Glutamatergic neuron (in vitro differentiated cells): ENCODE measurements at places on chromosomes 6 and 20. TPM values are rescaled to one million over a fixed set of nuclear protein-coding genes. Genes with fewer than 3 reads are reported as not detected.

The ANKEF1 gene
- total RNA-seq = 4.3 TPM

- peaks cover 15% of the 10 kb centered on the region for H3K4me1 ChIP-seq
- H3K27me3 ChIP-seq = peaks cover 12% of the 10 kb centered on the region
Measured at GRCh38 chr6:106790149-106790770, 160.9 kb downstream of the QRSL1 start.

The SLC4A11 gene
- total RNA-seq = 27.2 TPM

DNA sequence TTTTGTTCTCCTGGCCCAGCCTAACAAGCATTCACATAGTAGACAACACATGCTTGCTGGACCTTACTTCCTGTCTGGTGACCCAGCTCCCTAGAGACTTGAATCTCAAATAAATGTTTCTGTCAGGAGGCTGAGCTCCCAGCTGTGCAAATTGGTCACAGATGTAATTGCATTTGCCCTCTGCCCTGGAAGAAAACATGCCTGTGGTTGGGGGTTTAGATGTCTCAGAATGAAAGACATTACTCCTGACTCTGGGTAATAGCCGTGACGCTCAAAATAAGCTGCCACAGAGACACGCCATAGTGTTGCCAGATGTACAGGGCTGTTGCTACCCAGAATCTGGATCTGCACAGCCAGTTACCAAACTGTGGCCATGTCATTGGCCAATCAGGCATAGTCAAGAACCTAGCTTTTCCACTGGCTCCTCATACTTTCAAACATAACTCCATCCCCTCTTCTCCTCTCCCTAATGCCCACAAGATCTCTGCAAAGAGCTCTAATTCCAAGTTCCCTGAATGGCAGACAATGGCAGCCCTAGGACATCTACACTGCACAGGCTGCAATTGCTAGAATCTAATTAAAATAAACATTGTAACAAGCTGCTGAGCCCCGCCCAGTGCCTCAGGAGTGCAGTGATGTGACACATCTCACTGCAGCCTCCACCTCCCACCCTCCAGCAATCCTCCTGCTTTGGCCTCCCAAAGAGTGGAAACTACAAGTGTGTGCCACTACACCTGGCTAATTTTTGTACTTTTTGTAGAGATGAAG is 32.8 kb upstream of the GMPR start:
- DNase-seq = peak; percentile 32
- H3K27ac ChIP-seq = peak overlapping the region; percentile 88
- H3K36me3 ChIP-seq = no peaks in the 10 kb centered on the region
- peak overlapping the region; percentile 21 for H3K4me3 ChIP-seq
- peaks cover 27% of the 10 kb centered on the region for H3K4me1 ChIP-seq

The GSTA2 gene
- total RNA-seq = not detected

DNA sequence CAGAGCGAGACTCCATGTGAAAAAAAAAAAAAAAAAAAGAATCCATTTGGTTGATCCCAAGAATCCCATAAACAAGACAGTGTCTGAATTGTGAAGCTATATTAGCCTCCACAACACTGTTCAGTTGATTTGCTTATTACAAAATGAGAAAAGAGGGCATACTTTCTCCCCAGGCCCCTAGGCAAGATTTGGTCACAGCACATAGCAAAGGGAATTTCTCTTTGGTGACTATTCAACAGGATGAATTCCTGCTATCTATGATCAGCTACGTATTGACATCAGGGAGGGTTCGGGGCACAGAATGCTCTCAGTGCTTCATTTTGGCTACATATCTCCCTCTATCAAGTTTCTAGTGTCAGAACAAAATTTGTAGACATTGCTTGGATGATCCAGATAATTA is 20.2 kb upstream of the SLC22A3 start:
- no peaks in the 10 kb centered on the region for H3K4me1 ChIP-seq
- DNase-seq = no peak
- no peak overlapping the region for H3K27ac ChIP-seq

GRCh38 chr20:63228806-63229205 is 6.9 kb upstream of the BIRC7 start:
- no peak for DNase-seq
- H3K36me3 ChIP-seq = no peaks in the 10 kb centered on the region
- peaks cover 6% of the 10 kb centered on the region for H3K27me3 ChIP-seq
- H3K4me1 ChIP-seq = peaks cover 23% of the 10 kb centered on the region
- no peak overlapping the region for H3K4me3 ChIP-seq

- peaks cover 49% of the 10 kb centered on the region for H3K27me3 ChIP-seq
- no peaks in the 10 kb centered on the region for H3K4me1 ChIP-seq
- H3K27ac ChIP-seq = no peak overlapping the region
- no peak overlapping the region for H3K4me3 ChIP-seq
- DNase-seq = no peak
Measured at GRCh38 chr6:28766426-28766825, 157.4 kb downstream of the TRIM27 start.

DNA sequence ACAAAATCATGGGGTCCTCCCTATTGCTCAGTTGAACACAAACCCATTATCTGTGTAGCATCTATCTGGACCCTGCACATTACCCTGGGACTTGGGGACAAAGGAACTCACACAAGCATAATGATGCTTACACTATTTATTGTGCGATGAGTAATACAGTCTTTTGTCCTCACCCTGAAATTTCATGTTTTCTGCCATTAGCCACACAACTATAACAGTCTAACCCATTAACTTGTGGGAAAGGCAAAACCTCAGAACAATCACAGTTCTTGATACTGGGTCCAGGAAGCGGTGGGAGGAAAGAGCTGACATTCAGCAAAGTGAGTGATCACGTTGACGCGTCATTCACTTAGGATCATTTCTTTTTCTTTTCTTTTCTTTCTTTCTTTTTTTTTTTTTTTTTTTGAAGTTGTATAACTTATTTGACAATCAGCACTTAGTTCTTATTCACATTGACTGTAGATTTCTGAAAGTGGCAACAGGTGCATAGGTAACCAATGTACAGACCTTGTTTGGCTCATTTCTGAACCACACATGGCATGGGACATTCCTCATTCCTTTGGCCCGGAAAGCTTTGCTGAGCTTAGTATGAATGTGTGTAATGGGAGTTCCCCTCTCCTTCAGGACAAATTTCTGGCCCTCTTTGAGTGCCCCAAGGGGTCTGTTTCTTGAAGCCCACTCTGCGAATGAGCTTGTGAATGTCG is 94.8 kb upstream of the CNKSR3 start:
- no peak for DNase-seq
- no peak overlapping the region for H3K4me3 ChIP-seq
- H3K4me1 ChIP-seq = no peaks in the 10 kb centered on the region
- no peaks in the 10 kb centered on the region for H3K27me3 ChIP-seq

DNA sequence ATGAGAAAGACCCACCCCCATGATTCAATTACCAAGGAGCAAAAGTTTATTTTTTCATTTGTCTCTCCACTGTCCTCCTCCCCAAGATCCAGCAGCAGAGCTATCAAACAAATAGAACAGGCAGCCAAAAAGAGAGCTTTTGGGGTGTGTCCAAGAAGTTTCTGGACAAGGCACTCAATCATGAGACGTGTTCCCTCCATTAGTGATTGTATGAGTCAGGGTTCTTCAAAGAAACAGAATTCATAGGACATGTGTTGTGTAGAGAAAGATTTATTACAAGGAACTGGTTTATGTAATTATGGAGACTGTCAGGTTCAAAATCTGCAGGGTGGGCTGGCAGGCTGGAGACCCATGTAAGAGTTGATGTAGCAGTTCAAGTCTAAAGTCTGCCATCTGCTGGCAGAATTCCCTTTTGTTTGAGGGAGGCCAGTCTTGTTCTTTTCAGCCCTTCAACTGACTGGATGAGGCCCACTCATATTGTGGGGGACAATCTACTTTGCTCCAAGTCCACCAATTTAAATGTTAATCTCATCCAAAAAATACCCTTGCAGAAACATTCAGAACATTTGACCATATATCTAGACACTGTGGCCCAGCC is 248.1 kb upstream of the OPRM1 start:
- no peak overlapping the region for H3K27ac ChIP-seq
- H3K27me3 ChIP-seq = peaks cover 2% of the 10 kb centered on the region
- H3K4me1 ChIP-seq = no peaks in the 10 kb centered on the region
- DNase-seq = no peak
- no peaks in the 10 kb centered on the region for H3K36me3 ChIP-seq

DNA sequence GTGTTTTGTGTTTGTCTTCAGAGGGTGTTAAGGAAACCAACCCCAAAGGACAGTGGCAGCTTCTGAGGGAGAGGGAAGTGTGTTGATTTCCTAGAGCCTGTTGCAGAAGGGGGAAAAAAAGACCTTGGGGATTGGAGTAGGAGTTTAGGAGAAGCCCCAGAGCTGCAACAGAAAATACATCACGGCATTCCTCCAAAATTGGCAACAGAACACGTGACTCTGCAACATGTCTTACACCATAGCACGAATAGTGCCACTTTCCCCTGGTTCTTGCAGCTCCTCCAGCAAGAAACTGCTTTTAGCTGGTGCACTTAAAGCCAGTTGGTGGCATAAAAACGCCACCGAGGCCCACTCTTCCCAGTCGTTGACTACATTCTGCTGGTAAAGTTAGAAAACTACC is 473.0 kb downstream of the CD83 start:
- H3K27ac ChIP-seq = no peak overlapping the region
- H3K4me3 ChIP-seq = no peak overlapping the region
- no peak for DNase-seq
- no peaks in the 10 kb centered on the region for H3K36me3 ChIP-seq
- H3K27me3 ChIP-seq = peaks cover 2% of the 10 kb centered on the region

- no peak overlapping the region for H3K4me3 ChIP-seq
- DNase-seq = no peak
- no peak overlapping the region for H3K27ac ChIP-seq
- H3K27me3 ChIP-seq = peaks cover 2% of the 10 kb centered on the region
- no peaks in the 10 kb centered on the region for H3K4me1 ChIP-seq
Measured at GRCh38 chr20:40317156-40317790, 371.8 kb downstream of the MAFB start.

DNA sequence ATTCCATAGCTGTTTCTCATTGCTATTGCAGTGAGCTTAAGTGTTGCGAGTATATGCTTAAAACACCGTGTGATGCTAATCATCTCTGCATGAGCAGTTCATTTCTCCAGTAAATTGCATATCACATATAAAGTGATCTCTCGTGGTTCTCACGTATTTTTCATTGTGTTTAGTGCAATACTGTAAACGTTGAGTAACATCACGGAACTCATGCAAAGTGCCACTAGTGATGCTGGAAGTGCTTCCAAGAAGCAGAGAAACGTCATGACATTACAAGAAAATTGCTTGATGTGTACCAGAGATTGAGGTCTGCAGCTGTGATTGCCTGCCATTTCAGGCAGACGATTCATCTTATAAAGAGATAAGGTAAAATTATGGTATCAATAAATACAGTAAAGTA is 830.4 kb downstream of the GRIK2 start:
- H3K4me3 ChIP-seq = no peak overlapping the region
- no peak overlapping the region for H3K27ac ChIP-seq
- no peak for DNase-seq
- no peaks in the 10 kb centered on the region for H3K27me3 ChIP-seq
- H3K4me1 ChIP-seq = no peaks in the 10 kb centered on the region
- H3K36me3 ChIP-seq = no peaks in the 10 kb centered on the region

The PLG gene
- total RNA-seq = not detected

The BCAS1 gene
- total RNA-seq = 0.32 TPM

- H3K36me3 ChIP-seq = peaks cover 12% of the 10 kb centered on the region
- H3K27me3 ChIP-seq = no peaks in the 10 kb centered on the region
- H3K27ac ChIP-seq = no peak overlapping the region
- DNase-seq = no peak
Measured at GRCh38 chr6:113120582-113121285, 736.4 kb upstream of the MARCKS start.

DNA sequence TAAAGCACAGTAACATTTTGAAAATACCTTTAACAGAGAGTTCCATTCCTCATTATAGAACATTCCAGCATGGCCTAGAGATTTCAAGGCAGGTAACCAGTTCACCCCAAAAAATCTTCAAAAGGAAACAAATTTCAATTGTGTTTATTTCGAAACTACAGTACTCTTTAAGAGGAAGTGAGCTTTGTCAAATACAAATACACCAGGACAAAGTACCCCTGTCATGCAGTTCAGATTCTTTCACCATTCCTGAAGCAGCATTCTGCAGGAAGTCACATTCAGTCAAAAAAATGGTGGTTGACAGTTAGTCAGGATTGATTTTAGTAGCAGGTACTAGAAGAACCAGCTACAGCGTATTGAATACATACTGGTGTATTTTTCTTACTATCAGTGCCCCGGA is 89.6 kb upstream of the RIN2 start:
- H3K4me3 ChIP-seq = no peak overlapping the region
- no peaks in the 10 kb centered on the region for H3K4me1 ChIP-seq
- no peak for DNase-seq
- no peak overlapping the region for H3K27ac ChIP-seq
- H3K36me3 ChIP-seq = peaks cover 15% of the 10 kb centered on the region

GRCh38 chr20:3804254-3804751 is 8.2 kb downstream of the CDC25B start:
- H3K4me3 ChIP-seq = no peak overlapping the region
- H3K4me1 ChIP-seq = peaks cover 51% of the 10 kb centered on the region
- H3K36me3 ChIP-seq = peaks cover 7% of the 10 kb centered on the region
- no peak for DNase-seq
- no peak overlapping the region for H3K27ac ChIP-seq
- peaks cover 15% of the 10 kb centered on the region for H3K27me3 ChIP-seq

DNA sequence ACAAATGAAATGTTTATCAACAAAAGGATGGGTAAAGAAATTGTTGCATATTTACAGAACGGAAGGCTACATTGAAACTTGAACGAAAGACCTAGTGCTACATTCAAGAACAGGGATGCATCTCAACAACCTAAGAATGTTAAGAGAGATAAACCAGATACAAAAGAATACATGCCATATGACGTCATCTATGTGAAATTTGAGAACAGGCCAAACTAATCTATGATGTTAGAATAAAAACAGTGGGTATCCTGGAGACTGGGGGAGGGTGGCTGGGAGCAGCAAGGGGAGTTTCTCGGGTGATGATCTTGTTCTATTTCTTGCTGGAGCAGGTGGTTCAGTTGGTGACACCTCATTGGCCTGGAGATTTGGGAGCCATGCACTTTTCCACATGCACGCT is 81.5 kb downstream of the SULF2 start:
- no peak overlapping the region for H3K27ac ChIP-seq
- H3K4me1 ChIP-seq = peaks cover 10% of the 10 kb centered on the region
- peaks cover 17% of the 10 kb centered on the region for H3K36me3 ChIP-seq
- DNase-seq = no peak
- H3K27me3 ChIP-seq = peaks cover 4% of the 10 kb centered on the region

DNA sequence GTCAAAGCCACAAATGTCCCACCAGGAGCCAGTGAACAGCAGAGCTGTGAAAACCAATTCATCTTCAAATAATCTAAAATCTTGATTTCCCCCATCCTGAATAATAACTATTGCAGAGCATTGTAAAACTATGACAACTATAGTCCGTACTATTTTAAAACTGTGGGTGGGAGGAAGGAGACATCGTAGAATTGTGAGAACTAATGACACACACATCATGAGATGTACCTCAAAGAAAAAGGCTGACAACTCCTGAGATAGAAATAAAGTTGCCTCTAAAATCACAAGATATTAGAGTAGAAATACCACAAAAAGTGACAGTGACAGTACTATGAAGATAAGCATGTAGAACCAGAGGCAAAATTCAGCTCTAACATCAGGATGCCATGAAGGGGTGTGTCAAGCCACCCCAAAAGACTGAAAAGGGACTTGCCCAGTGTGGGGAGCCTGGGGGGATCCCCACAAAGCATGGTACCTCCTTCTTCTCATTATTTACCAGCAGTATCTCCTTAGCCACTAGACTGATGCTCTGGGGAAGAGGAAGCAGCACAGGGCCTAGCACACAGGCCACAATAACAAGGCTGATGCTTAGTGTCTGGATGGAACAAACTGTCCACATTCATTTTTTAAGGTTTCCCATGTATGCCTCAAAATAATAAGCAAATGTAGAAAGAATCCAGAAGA is 13.4 kb downstream of the NAPB start:
- no peak overlapping the region for H3K4me3 ChIP-seq
- peaks cover 52% of the 10 kb centered on the region for H3K4me1 ChIP-seq
- no peak for DNase-seq
- no peaks in the 10 kb centered on the region for H3K36me3 ChIP-seq
- H3K27ac ChIP-seq = no peak overlapping the region

The CEBPB gene
- 11.3 TPM for total RNA-seq
